Aorta (tissue), 5 donors: ENCODE measurements at places on chromosomes 6 and 20. TPM values are rescaled to one million over a fixed set of nuclear protein-coding genes. Genes with fewer than 3 reads are reported as not detected.

DNA sequence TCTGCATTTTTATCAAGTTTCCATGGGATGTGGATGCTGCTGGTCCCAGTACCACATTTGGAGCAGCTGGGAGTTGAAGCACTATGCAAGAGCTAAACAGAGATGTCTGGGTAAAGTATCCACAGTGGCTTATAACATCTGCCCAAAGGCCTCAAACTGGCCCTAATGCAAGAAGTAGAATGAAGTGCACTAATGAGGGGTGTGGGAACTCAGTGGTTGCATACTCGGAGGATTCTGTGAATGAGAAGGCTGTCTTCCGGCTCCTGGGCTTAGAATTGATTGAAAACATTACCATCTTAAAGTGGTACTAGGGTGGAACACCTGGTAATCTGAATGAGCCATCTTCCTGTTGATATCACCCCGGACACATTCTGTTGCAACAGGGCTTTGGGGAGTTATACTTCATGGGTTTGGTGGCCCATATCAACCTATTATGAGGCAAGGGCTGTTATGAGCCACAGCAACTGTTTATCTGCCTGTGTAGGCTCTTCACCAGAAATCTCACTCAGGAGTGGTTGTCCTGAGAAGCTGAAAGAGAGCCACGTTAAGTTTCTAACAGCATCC, 54.7 kb upstream of the SNRPB2 start:
- DNase-seq: no peak

CYP24A1 gene
- total RNA-seq: not detected

GRCh38 chr20:63351811-63352591, 9.1 kb downstream of the CHRNA4 start:
- no peak for DNase-seq

DNA sequence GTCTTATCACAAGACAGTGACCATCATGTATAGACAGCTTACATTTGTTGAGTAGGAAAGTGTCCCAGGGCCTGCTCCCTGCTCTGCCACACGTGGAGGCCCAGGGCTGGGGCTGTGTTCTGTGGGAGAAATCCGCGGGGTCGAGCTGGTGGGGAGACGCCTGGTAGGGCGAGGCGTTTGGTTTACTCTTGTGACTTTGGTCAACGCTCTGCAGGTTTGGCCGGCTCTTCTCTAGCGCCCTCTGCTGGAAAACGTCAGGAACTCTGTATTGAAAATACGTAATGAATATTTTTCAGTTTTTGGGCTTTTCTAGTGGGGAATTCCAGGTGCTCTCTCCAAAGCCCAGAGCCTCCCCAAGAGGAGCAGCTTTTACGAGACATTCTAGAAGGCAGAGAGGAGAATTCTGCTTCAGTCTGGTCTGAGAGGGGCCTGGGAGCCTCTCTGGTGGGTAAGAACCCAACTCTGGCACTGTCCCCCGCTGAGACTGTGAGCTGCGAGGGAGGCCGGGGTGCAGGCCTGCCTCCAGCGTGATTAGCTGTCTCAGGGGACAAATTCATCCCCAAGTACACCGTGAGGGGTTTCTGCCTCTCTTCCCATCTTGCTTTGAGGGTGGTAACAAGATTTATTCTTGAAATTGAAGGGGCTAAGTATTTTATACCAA, 112.6 kb upstream of the RALGAPA2 start:
- DNase-seq: peak; percentile 72

DNA sequence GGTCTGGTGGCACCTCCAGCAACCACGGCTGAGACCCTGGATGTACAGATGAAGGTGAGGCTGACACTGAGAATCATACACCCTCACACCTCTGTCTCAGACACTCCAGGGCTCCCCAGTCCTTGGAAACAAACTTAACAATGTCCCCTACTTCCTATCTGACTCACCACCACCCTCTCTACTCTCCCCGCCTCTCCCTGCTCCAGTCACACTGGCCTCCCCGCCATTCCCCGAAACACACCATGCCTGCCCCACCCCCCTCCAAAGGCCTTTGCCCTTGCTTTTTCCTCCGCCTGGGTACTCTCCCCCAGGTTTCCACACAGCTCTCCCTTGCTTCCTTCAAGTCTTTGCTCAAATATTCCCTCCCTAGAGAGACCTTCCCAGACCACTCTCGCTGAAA, 16.3 kb downstream of the BPI start:
- no peak for DNase-seq

RRAGD gene
- 16.2 TPM for total RNA-seq

- DNase-seq: no peak
Observed at GRCh38 chr6:110935171-110935570, 23.3 kb upstream of the GTF3C6 start.
